ENCODE measurements at places on chromosomes 5 and 9. TPM values are rescaled to one million over a fixed set of nuclear protein-coding genes. Genes with fewer than 3 reads are reported as not detected.

DNA sequence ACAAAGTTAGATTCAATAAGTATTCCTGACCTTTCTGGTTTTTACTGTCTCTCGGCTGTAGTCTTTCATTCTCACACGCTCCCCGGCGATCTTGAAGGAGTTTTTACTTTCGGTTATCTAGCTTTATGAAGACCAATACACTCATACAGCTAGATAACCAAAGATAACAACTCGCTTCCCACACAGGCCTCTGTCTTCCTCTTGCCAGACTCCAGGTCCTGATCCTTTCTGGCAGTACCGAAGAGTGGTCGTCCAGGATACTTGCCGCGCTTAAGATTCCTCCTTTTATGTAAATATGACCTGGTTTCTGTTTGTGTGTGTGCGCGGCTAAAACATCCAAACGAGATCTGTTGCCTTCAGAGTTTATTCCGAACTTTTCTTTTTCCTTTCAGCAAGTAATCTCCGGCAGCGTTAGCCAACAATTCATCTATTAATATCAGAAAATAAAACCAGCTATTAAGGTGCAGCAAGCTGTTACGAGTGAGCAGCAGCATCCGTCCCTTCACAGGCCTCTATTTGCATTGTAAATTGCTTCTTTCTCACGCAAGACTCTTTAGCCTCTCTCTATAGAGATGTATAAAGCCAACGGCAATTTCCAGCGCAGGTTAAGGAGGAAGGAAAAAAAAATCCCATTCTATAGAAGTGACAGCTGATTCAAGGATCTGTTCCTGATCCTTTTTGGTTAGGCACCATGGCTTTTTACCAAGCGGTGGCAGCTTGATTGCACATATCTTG is 216.1 kb downstream of the MEF2C start:
- H3K27ac ChIP-seq = no peak overlapping the region
- peaks cover 28% of the 10 kb centered on the region for H3K4me1 ChIP-seq
- no peak for DNase-seq
- H3K27me3 ChIP-seq = peaks cover 80% of the 10 kb centered on the region
- no peaks in the 10 kb centered on the region for H3K36me3 ChIP-seq
- H3K4me3 ChIP-seq = peak overlapping the region; percentile 78

DNA sequence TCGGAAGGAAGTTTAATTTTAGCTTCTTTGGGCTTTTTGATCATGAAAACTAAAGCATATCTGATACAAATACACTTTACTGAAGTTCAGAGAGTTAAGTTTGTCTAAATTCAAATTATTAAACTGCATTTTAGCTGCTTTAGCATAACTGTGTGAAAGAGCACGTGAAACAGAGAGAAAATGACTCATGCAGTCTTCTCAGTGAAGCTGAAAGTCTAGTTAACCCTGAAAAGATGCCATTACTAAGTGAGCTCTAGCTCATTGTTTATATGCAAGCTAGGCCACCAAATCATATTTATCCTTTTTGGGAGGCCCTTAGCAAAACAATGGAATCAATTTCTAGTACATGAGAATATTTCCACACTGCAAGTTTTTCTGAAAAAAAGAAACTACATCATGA is 27.6 kb downstream of the TPD52L3 start:
- peaks cover 13% of the 10 kb centered on the region for H3K27me3 ChIP-seq
- peak overlapping the region; percentile 42 for H3K27ac ChIP-seq
- no peaks in the 10 kb centered on the region for H3K36me3 ChIP-seq

Gene SLC6A18
- not detected for total RNA-seq

Gene OSTF1
- 87.5 TPM for total RNA-seq

Gene LEAP2
- total RNA-seq = 4.4 TPM

GRCh38 chr9:113011911-113012381 is at the start of gene ZNF883:
TSS of gene ZNF883 (minus strand) at chr9:113012192.
- no peak within 1 kb of the TSS for H3K27ac ChIP-seq
- H3K36me3 ChIP-seq = no peaks in the 10 kb centered on the region
- H3K4me1 ChIP-seq = no peaks in the 10 kb centered on the region

DNA sequence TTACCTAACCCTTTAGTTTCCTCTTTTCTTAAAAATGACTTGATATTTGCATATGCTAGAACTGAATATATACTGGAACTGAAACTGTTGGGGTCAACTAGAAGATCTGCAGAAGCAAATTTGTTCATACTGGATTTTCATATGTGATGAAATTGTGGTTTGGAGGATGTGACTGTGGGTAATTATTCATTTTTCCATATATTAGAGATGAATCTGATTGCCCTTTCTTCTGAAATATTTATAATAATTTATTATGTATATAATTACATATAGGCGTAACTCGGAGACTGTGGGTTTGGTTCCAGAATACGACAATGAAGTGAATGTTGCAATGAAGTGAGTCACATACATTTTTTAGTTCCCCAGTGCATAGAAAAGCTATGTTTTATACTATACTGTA is 149.1 kb downstream of the ATP10B start:
- H3K27ac ChIP-seq = no peak overlapping the region
- H3K27me3 ChIP-seq = no peaks in the 10 kb centered on the region
- DNase-seq = no peak
- no peaks in the 10 kb centered on the region for H3K36me3 ChIP-seq
- H3K4me3 ChIP-seq = no peak overlapping the region

DNA sequence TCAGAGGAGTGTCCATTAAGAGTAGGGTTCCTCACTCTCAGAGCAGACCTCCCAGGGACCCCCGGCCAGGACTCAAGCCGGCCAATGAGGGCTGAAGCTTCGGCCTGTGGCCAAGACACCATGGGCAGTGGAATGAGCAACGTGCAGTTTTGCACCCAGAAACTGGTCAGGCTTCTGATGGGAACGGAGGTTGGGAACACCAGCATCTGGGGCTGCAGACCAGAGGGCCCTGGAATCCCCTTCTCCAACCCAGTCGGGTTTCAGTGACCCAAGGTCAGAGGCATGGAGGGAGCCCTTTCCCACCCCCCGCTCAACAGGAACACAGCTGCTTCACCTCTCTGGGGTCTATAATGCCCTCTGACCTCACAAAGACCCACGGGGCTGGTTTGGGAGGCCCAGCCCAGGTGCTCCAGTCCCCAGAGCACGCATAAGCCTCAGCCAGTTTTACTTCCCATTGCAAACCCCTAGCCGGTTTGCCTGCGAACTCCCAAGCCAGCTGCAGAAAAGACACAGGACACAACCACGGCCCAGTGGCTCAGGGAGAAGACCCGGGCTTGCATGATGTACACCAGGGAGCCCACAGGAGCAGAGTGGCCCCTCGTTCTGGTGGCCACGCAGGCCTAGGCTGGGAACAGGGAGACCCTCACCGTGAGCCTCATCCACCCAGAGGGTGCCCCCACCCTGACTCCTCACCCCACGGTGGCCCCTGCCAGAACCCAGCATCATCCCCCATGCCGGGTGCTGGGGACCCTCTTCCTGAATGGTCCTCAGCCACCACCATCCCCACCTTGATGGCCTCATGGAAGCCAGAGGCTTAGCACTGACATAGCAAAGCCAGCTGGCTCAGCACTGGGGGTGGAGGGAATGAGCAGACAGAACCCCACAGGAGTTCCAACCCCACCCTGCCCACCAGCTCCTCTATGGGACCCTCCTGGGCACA is 30.6 kb downstream of the VAV2 start:
- DNase-seq = no peak
- H3K36me3 ChIP-seq = no peaks in the 10 kb centered on the region
- H3K4me1 ChIP-seq = no peaks in the 10 kb centered on the region
- H3K4me3 ChIP-seq = no peak overlapping the region
- peaks cover 2% of the 10 kb centered on the region for H3K27me3 ChIP-seq

DNA sequence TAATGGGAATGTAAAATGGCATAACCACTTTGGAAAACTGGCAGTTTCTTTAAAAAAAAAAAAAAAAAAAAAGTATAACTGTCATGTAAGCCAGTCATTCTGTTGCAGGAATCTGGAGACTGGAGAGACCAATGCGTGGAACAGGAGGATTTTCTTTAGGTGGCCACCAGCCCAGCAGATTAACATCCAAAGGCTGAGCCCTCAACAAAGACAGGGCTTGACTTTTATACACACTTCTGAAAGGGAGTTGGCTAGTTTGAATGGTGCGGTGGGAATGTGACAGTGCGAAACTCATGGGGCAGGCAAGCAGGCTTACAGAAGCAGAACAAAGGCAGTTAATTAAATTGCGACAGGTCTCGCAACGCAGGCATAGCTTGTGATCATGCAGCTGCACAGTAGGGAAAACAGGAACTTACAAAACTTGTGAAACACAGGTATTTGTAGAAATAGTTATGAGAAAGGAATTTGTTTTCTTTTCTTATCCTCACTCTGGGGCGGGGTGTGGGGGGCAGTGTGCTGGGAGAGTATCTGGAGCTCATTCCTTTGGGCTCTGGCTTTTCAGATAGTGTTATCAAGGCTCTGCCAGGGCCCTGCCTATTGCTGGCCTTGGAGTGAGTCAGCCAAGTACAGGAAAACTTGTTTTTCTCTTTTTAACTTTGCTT is 12.0 kb downstream of the UIMC1 start:
- DNase-seq = no peak
- H3K4me3 ChIP-seq = no peak overlapping the region
- peaks cover 30% of the 10 kb centered on the region for H3K36me3 ChIP-seq

- H3K4me3 ChIP-seq = no peak overlapping the region
- H3K4me1 ChIP-seq = peaks cover 3% of the 10 kb centered on the region
- peaks cover 8% of the 10 kb centered on the region for H3K36me3 ChIP-seq
Observed at GRCh38 chr5:149840226-149840825, 104.3 kb downstream of the PDE6A start.

DNA sequence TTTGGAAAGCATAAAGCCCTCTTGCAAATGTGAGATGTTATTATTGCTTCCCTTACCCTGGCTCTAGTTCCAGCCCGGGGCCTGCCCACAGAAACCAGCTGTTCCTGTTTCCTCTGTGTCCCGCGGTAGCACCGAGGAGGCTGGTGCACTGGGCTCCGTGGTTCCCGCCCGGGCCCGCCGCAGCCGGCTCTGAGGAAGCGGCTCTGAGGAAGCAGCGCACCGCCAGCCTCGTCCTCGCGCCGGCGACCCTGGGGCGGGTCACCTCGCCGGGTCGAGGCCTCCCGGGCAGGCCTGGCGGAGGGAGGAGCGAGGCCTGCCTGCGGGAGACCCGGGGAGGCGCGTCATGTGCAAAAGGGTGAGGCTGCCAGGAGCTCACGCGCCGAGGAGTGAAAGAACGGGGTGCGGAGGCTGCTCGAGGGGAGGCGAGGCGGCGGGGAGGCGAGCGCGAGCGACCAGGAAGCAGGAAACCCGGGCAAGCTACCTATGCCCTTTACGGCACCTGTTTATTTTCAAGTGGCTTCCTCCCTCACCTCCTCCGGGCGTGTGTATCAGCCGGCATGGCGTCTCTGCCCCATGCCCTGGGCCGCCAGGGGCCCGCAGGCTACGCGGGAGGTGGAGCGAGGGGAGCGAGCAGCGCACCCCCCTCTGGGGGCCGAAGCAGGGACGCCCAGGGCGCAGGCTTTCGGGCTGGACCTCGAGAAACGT is 61.3 kb upstream of the MEGF10 start:
- peaks cover 11% of the 10 kb centered on the region for H3K27me3 ChIP-seq
- H3K27ac ChIP-seq = no peak overlapping the region
- no peaks in the 10 kb centered on the region for H3K36me3 ChIP-seq
- peak overlapping the region; percentile 45 for H3K4me3 ChIP-seq

- H3K27me3 ChIP-seq = no peaks in the 10 kb centered on the region
- no peak overlapping the region for H3K27ac ChIP-seq
- no peaks in the 10 kb centered on the region for H3K36me3 ChIP-seq
Observed at GRCh38 chr5:94173100-94173499, 431.7 kb upstream of the POU5F2 start.

Gene PCDHGB1
- total RNA-seq = 0.48 TPM

DNA sequence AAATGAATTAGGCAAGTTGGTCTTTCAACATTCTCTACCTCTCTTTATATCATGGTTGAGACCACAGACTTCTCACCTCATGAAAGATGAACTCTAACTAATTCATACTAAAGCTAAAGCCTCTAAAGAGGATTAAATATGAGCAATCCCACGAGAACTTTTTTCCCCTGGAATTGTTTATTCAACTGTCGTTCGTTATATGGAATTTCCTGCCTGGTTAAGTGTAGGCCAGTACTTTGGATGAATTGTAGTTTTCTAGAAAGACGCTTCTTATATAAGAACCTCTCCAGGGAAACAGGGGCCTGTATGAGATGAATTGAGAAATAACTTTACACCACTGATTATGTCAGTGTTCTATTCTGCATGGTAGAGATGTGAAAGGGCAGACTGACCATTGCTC is 42.9 kb downstream of the PDCD1LG2 start:
- DNase-seq = no peak
- peaks cover 21% of the 10 kb centered on the region for H3K4me1 ChIP-seq
- H3K36me3 ChIP-seq = peaks cover 25% of the 10 kb centered on the region
- no peak overlapping the region for H3K4me3 ChIP-seq
- no peaks in the 10 kb centered on the region for H3K27me3 ChIP-seq
- no peak overlapping the region for H3K27ac ChIP-seq
